ENCODE measurements at places on chromosomes 5 and 9.

DNA sequence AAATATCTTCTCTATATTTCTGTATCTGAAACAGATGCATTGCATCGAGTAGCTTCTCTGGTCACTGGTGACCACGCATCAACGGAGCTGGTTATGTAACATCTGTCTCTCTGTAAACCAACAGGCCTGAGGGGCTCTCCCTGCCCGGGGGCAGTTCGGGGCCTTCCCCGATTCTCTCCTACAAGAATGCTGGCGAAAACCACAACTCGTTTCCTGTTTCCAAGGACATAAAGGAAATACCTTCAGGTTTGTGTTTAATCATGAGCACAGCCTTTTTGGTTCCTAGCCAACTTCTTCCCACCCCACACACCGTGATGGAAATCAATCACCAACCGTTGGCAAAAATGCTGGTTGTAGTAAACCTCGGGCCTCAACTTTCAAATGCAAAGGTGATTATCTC is 25.1 kb downstream of the GDNF start:
- no peak for DNase-seq

GRCh38 chr9:86978413-86978812 is 31.1 kb upstream of the GAS1 start:
- no peak for DNase-seq

DNA sequence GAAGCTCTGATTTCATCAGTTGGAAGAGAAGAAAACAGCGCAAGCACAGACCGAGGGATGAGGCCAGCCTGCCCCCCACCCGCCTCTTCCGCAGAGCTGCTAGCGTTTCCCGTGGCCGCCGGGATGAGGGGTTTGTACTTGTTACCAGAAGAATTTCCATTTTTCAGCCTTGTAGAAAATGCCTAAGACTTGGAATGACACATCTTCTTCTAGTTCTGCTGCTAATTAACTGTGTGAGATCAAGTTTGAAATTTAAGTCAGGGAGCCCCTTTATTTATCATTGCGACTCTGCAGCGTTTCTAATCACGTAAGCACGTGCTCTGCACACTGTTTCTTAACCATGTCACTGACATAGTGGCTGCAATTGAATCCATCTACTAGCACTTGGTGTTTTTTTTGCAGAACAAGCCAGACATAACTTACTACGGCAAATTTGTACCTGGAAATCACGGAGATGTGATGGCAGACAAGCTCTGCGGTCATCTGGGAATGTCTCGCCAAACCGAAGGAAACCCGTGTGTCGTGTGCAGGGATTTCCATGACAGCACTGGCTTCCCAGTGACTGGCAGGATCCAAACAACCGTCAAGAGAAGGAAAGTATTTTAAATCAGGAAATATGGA is 41.8 kb upstream of the ROR2 start:
- DNase-seq = no peak

DNA sequence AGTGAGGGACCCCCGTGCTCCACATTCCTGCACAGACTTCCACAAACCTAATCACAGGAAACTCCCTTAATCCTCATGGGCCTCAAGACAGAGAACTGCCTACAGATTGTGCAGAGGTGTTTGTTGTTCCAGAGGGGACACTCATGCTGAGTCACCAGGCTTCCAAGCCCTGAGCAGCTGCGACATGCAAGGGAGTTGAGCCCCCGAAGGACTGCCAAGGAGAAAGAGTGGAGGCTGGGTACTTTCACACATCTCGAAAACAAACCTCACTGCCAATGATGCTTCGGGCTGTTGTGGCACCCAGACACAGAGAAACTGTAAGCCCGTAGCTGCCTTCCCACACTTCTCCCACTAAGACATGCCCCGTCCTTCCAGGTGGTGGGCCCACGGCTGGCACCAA is 480.8 kb downstream of the CDH12 start:
- DNase-seq = no peak

DNA sequence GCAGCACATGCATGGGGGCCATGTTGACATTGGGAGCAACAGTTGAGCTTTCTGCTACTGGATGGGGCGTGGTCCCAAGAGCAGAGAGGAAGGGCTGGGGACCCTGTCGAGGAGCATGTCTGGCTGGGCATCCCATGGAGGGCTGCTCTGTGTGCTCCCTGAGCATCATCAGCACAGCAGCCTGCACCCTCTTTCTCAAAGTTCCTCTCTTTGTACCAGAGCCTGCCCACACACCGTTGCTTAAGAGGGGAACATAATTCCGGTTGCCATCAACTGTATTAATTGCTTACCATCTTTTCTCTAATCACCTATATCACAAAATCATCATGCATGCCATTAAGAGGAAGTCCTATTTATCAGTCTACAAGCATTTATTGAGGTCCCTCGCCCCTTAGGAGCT is 55.2 kb upstream of the DIRAS2 start:
- DNase-seq = no peak

DNA sequence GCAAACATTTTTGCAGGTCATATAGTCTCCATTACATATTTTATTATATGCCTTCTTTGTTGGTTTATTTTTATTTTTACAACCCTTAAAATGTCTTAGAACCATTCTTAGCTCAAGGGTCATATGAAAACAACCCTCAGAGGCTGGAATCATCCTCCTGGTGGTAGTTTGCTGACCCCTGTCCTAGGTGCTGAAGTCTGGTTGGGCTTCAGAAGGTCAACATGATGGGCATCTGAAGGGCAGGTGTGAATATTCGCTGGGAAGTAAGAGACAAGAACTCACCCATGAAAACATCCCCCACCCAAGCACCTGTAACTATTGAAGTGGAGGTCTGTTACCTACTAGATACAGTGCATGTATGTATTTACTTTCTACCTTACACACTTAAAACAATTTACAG is 75.4 kb downstream of the OSMR start:
- no peak for DNase-seq

DNA sequence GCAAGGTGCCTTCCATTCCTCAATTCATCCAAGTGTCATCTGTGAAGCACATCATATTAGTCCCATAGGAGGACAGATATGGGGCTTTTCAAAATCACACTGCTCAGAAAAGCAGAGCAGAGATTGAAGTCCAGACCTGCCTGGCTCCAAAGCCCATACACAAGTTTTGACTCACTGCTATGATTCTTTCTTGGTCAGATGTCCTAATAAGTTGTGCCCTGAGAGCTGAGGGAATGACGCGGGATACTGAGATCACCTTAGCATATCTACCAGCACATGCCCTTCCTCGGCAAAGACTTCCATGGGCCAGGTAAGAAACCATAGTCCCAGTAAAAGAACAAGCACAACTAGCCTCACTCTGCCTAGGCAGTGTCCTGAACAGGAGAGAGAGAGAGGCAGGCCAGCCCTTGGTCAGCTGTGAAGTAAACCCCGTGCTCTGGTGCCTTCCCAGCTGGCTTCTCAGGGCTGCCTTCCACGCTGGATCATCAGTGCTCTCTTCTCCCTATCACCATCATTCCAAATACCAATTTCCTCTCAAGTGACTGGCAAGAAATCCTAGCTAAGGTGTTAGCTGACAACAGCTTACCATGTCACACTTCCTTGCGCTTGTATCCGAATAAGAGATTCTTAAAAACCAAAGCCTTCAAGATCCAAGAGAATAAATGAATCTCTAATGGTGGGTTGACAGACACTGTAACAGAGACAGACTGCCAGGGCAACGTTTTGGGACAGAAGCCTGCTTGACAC is 73.2 kb downstream of the SIL1 start:
- no peak for DNase-seq

DNA sequence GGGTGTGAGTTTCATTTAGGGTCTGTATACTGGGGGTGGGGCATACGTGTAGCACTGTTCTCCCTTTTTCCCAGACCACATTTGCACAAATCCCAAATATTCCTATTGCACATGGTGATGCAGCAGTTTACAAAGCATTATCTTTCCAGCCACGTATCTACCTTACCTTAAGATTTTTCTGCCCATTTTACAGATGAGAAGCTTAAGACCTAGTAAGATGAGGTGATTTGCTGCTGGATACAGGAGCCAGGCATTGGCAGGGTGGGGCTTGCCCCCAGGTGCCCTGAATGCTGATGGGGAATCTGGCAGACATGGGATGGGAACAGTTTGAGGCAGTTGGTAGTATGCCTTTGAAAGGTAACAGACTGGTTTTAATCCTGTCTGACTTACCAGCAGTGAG is 12.5 kb downstream of the LHX2 start:
- no peak for DNase-seq

GRCh38 chr5:81971111-81971711 is 612 bp upstream of the ATG10 start:
- no peak for DNase-seq

DNA sequence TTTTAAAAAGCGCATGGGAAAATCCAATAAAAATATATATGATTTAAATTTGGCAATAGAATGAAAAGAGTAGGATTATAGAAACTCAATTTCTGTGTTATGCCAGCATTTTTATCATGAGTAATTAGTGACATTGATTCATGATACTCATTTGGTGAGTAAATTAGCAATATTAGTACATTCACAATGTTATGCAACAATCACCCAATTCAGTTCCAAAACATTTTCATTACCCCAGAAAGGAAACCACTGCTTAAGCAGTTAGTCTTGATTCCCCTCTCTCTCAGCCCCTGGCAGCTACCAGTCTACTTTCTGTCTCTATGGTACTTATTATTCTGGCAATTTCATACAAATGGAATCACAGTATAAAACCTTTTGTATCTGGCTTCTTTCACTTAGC is 27.0 kb downstream of the OSMR start:
- no peak for DNase-seq

- DNase-seq = no peak
These were observed 22.6 kb upstream of the NOTCH1 start for GRCh38 chr9:136568288-136569081.

DNA sequence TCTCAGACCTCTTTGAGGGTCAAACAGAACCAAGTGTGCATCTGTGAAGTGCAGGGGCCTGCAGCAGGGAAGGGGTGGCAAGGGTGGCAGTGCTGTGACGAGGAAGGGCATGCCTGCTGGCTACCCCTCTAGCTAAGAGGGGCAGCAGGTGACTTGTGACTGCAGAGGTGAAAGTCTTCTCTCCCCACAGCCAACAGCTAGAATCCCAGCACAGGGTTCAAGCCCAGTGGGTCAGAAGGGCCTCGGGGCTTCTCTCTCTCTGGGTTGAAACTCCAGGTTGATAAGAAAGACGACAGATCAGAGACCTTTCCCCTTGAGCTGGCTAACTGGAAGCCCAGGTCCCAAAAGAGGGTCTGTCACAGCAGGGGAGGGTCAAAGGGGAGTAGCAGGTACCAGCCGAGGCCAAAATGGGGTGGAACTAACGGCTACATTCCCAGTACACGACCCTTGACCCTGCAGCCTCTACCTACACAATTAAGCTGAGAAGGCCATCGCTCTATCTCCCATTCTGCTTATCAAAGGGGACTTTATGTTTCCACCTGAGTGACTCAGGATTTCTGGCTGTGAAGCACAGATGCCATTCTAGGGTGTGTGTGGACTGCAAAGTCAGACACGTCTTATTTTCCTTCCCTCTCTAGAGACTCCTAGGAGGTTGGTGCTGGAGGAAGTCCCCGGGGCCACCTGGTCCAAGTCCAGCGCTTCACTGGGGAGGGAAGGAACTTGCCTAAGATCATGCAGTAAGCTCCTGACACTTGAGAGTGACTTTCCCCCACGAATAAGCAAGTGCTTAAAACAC is 14.6 kb downstream of the ANKS6 start:
- no peak for DNase-seq

DNA sequence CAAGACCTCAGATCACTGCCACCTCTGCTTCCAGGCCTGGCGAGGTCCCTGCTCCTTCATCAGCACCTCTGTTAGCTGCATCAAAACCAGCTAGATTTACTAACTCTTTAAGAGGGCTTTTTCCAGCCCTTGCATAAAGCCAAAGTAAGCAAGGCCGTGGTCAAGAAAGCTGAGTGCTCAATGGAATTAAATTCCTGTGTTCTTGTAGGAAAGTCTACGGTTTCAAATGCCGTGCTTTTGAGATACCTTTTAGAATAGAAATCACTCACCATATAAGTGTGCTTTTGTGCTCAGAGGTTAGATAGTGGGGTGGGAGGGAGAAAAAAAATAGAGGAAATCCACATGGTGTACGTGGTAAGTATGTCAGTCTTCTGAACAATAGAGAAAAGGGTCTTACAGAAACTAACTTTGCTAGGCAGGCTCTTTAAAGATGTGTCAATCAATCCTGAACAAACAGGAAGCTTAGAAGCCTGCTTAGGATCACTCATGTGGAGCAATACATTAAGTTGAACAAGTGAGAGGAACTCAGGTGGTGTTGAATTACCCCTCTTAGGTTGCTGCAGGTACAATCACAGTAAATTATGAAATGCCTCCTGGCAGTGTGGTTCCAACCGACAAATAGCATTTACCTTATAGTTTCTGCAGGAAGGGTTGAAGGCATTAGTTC is 79.7 kb downstream of the SEMA6A start:
- DNase-seq = no peak

GRCh38 chr5:1799110-1799601 is 481 bp downstream of the MRPL36 start:
- DNase-seq = no peak

GRCh38 chr9:74555565-74555964 is 58.4 kb downstream of the RORB start:
- DNase-seq = no peak

DNA sequence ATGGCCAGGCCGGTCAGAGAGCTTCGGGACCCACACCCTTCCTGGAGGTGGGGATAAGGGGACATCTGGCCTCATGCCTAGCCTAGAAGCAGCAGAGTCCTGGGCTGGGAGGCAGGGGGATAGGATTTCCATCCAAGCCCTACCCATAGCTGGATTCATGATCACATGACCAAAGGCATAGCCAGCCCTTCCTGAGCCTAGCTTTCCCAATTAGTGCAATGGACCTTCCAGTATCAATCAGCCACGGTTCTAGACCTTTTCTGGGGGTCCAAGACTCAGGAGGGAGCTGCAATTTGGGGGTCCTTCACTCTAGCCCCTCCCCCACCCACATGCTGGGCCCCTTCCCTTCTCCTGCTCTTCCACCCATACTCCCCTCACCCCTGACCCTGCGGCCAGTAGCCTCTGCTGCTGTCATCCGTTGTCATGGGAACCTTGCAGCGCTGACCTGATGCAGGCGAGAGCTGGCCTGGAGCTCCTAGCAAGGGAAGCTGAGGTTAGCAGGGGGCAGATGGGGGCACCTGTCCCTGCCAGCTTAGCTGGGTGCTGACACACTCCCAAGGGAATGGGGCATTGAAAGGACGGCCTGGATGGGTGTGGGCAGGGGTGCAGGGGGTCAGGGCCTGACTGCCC is 44.6 kb downstream of the CXXC5 start:
- DNase-seq = no peak

DNA sequence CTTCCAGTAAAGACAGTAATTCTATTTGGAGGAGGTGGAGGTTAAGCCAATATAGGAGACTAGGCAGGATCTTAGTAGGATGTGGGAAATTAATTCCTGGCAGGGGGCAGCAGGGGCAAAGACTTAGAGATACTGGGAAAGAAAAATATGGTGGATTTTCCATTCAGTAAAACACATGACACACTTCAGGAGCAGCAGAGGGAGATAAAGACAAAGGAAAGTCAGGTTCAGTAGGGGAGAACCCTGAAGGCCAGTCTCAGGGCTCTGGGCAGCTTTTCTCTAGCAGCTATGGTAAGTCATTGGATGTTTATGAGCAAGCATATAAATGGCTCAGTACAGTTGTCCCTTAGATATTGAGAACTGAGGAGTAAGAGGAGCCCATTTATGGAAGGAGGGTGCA is 105.5 kb downstream of the PJA2 start:
- no peak for DNase-seq

Measured in GOT3 (cell line).